ENCODE measurements at places on chromosomes 12 and 14.

- H3K27me3 ChIP-seq, result no peaks in the 10 kb centered on the region
- H3K4me1 ChIP-seq, result peaks cover 7% of the 10 kb centered on the region
- no peak overlapping the region for H3K27ac ChIP-seq
- no peak overlapping the region for H3K4me3 ChIP-seq
Observed at GRCh38 chr12:62882696-62883095, 52.3 kb downstream of the PPM1H start.

DNA sequence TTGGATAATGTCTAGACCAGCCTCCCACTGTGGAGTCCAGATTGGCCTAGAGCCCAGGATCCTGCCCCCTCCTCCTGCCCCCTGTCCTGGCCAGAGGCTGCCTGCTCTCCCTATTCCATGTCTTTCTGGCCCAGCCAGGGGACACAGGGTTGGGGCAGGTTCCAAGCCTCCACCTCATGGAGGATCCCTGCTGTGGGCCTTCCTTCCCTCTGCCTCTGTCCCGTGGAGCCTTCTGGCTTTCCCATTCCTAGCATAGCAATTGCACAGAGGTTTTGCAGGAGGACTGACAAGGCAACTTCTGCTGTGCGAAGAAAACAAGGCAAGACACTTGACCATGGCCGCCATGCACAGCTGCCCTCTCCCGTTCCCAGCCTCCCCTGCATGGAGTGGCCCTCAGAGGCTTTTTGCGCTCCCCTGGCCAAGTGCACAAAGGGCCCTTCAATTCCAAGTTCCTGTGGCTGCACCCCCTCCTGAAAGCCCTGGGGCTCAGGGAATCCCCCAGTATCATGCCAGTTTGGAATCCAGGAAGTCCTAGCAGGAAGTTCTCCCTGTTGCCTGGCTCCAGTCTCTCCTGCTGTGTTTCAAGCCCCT, 42.1 kb downstream of the KRT80 start:
- no peaks in the 10 kb centered on the region for H3K27me3 ChIP-seq
- no peak overlapping the region for H3K27ac ChIP-seq
- H3K36me3 ChIP-seq, result no peaks in the 10 kb centered on the region
- peaks cover 60% of the 10 kb centered on the region for H3K4me1 ChIP-seq
- DNase-seq, result no peak
- no peak overlapping the region for H3K4me3 ChIP-seq

GRCh38 chr12:94941440-94941862, 62.0 kb downstream of the NDUFA12 start:
- no peak overlapping the region for H3K27ac ChIP-seq
- no peaks in the 10 kb centered on the region for H3K27me3 ChIP-seq
- peaks cover 2% of the 10 kb centered on the region for H3K4me1 ChIP-seq
- DNase-seq, result peak; percentile 92

- H3K4me1 ChIP-seq, result no peaks in the 10 kb centered on the region
- H3K27me3 ChIP-seq, result no peaks in the 10 kb centered on the region
- no peak overlapping the region for H3K27ac ChIP-seq
- no peak overlapping the region for H3K4me3 ChIP-seq
- DNase-seq, result no peak
- no peaks in the 10 kb centered on the region for H3K36me3 ChIP-seq
Observed at GRCh38 chr14:106377432-106377831, 851.0 kb downstream of the TMEM121 start.

GRCh38 chr14:75175677-75176141, 703 bp downstream of the TMED10 start:
- peak overlapping the region; percentile 98 for H3K4me3 ChIP-seq
- H3K36me3 ChIP-seq, result peaks cover 4% of the 10 kb centered on the region
- no peak for DNase-seq
- peaks cover 3% of the 10 kb centered on the region for H3K4me1 ChIP-seq
- no peaks in the 10 kb centered on the region for H3K27me3 ChIP-seq

DNA sequence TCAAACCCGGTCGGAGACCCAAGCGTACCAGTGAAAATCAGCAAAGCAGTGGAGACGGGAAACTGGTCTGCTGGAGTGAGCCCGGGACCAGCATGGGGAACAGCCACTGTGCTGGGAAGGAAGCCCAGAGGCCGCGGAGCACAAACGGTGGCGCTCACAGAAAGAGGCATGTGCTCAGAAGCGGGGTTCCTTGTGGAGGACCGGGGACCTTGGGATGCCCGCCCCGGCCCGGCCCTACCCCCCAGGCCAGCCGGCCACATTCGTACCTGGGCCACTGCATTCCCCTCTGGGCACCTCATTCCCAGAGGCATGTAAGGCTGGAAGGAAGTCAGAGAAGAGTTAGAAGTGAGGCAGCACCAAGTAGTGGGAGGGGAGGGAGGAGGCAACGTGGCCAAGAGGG, 79.3 kb downstream of the RFLNA start:
- no peak overlapping the region for H3K4me3 ChIP-seq
- H3K27me3 ChIP-seq, result no peaks in the 10 kb centered on the region
- peaks cover 94% of the 10 kb centered on the region for H3K36me3 ChIP-seq
- peak overlapping the region; percentile 6 for H3K27ac ChIP-seq
- H3K4me1 ChIP-seq, result peaks cover 51% of the 10 kb centered on the region

DNA sequence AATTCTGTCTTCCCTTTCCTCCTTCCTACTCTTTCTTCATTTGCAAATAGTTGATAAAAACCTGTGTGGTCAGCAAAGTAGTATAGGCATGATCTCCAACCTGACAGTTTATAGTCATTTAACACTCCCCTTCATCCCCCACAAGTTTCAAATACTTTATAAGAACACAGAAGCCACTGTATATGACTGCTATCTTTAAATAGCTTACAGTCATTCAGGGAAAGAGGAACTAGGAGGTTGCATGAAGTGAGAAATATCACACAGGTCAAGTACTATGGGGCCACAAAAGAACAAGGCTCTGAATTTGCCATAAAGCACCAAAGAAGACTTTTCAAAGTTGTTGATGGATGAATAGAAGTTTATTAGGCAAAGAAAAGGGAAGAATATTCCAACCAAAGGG, 431.3 kb downstream of the NPAS3 start:
- H3K4me3 ChIP-seq, result no peak overlapping the region
- DNase-seq, result no peak
- H3K4me1 ChIP-seq, result no peaks in the 10 kb centered on the region

- peaks cover 90% of the 10 kb centered on the region for H3K27me3 ChIP-seq
- no peaks in the 10 kb centered on the region for H3K36me3 ChIP-seq
- no peaks in the 10 kb centered on the region for H3K4me1 ChIP-seq
- no peak overlapping the region for H3K27ac ChIP-seq
- no peak overlapping the region for H3K4me3 ChIP-seq
- no peak for DNase-seq
Observed at GRCh38 chr12:52645982-52646381, 6.0 kb downstream of the KRT2 start.

GRCh38 chr12:74535536-74535935, 2.1 kb upstream of the ATXN7L3B start:
- H3K36me3 ChIP-seq, result peaks cover 10% of the 10 kb centered on the region
- no peak for DNase-seq
- H3K27ac ChIP-seq, result no peak overlapping the region
- no peaks in the 10 kb centered on the region for H3K27me3 ChIP-seq

GRCh38 chr14:94127330-94127729, 2.1 kb downstream of the IFI27L2 start:
- no peak overlapping the region for H3K27ac ChIP-seq
- DNase-seq, result no peak
- no peak overlapping the region for H3K4me3 ChIP-seq

GRCh38 chr14:103401223-103402214, 16.3 kb downstream of the MARK3 start:
- peak overlapping the region; percentile 69 for H3K27ac ChIP-seq
- peaks cover 11% of the 10 kb centered on the region for H3K36me3 ChIP-seq
- peak; percentile 88 for DNase-seq
- H3K27me3 ChIP-seq, result no peaks in the 10 kb centered on the region
- peak overlapping the region; percentile 21 for H3K4me3 ChIP-seq
